ENCODE measurements at places on chromosomes 1 and 21. TPM values are rescaled to one million over a fixed set of nuclear protein-coding genes. Genes with fewer than 3 reads are reported as not detected.

The OR2G6 gene
- not detected for polyA plus RNA-seq

The OR2T33 gene
- polyA plus RNA-seq = not detected

The CD1E gene
- 0.16 TPM for polyA plus RNA-seq

The LEPR gene
- polyA plus RNA-seq = 1.2 TPM

The FCRL6 gene
- 0.04 TPM for polyA plus RNA-seq

The FABP3 gene
- 2.6 TPM for polyA plus RNA-seq

The ST6GALNAC5 gene
- polyA plus RNA-seq = 0.20 TPM

The OR10J4 gene
- not detected for polyA plus RNA-seq

The SERBP1 gene
- 62.4 TPM for polyA plus RNA-seq

The TFF2 gene
- polyA plus RNA-seq = 2.3 TPM

The MYBPH gene
- polyA plus RNA-seq = not detected

The XCL1 gene
- 0.27 TPM for polyA plus RNA-seq

The ATP6V1G3 gene
- not detected for polyA plus RNA-seq

The TMEM240 gene
- 3.1 TPM for polyA plus RNA-seq

The GBP6 gene
- 344 TPM for polyA plus RNA-seq

The WDTC1 gene
- polyA plus RNA-seq = 10.0 TPM

The OR11L1 gene
- not detected for polyA plus RNA-seq

The KIF17 gene
- polyA plus RNA-seq = 0.45 TPM

The ADARB1 gene
- 4.7 TPM for polyA plus RNA-seq

The RIMS3 gene
- 0.56 TPM for polyA plus RNA-seq

The CMPK1 gene
- 81.2 TPM for polyA plus RNA-seq

The FCER1G gene
- polyA plus RNA-seq = 10.0 TPM

The VANGL2 gene
- 4.5 TPM for polyA plus RNA-seq

The VCAM1 gene
- polyA plus RNA-seq = 0.68 TPM
